ENCODE measurements at places on chromosomes 12 and 14.

DNA sequence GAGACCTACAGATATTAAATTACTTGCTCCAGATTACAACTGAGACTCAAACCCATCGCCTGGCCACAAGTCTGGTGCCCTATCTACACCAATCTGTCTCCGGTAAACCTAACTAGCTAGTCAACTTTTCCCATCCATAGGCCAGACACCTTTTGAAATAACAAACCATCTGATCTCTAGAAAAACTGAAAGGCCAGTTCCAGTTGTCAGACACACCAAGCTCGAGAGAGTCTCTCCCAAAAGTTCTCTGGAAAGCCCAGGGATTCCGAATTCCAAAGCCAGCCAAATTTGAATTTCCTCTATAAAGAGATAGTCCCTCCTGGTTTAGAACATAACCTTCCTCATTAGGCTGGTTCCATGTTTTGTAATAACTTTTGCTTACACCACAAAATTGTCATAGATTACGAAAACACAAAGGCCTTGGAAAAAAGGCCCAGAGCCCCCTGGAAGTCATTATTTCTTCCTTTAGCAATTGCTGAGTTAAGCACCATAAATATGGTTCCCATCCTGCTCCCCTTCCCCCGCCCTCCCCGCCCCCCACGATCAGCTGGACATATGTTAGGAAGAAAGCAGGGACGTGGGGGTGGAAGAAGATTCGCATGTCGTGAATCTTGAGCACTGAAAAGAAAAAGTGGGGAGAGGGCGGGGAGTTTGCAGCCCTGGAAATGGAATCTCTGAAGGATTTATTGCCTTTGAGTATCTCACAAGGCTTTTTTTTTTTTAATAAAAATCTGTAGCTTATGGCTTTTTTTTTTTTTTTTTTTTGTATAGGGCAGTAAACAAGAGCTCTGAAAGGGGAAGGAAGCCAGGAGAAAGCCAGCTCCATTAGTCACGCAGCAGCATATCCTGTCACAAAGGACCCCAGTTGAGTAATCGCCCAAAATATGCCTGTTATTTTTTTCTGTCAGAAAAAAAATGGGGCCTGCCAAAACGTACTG lies 110.4 kb downstream of the ZFP36L1 start:
- no peak for DNase-seq

GRCh38 chr14:20988717-20989470 lies 886 bp upstream of the METTL17 start:
- no peak for DNase-seq

DNA sequence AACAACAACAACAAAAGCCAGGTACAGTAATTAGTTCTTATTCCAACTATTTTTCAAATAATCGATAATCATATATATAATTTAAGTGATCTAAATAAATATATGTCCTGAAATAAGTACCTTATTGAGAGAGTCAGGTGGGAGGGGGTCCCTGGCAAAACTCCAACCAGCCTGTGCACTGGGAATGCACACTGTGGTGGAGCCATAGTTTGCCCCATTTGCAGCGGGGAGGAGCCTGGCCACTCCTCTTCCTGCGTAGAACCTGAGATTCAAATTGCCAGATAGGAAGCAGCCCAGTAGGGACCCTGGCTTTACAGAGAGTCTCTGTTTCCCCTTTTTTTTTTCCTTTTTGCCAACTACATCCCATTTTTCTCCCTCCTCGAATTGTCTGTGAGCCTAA lies 26.4 kb downstream of the CPNE8 start:
- DNase-seq: no peak

DNA sequence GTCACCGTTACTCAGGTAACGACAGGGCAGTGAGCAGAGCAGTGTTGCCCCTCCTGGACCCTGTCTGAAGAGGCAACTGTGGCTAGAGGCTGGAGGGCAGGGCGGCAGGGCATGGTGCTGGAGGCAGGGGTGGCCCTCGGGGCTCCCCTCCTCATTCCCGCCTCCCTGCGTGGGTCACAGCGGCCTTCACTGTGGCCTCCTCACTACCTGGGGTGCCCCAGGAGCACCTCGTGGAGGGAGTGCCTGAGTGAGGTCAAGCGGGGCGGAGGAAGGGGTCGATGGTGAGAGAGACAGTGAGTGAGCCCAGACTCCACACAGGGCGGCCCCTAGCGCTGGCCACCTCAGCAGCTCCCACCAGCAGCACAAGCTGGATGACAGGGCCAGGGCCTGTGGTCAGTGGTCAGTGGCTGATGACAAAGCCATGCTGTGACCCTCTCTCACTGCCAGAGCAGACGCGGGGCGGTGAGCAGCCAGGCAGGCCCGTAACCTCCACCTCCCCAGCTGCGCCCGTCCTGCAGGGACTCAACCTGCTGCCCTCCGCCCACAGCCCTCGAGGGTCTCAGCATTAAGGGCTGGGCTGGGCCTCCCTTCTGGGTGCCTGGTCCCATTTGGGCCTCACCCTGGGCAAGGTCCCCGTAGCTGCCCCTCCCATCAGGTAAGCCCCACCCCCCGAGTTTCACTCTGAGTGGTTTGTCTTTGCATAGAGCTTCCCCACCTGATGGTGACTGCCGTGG lies 17.8 kb downstream of the GPR132 start:
- DNase-seq: no peak

DNA sequence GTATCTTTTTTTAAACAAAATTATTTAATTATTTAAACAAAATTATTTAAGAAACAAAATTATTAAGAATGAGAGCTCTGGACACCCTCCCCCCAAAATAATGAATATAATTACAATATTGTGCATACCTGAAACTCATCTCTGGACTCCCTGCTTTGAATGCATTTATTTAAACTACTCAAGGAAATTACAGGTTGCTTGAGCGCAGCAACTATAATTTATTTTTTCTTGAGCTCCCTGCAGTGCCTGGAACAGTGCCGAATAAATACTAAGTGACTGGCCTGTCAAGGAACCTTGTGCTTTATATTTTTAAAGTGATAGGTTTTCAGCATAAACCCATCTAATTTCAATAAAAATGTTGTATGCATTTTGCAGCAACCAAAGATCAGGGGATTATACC lies 93.9 kb downstream of the KCNC2 start:
- DNase-seq: no peak

GRCh38 chr12:101501410-101501995 lies 26.4 kb downstream of the SPIC start:
- no peak for DNase-seq

DNA sequence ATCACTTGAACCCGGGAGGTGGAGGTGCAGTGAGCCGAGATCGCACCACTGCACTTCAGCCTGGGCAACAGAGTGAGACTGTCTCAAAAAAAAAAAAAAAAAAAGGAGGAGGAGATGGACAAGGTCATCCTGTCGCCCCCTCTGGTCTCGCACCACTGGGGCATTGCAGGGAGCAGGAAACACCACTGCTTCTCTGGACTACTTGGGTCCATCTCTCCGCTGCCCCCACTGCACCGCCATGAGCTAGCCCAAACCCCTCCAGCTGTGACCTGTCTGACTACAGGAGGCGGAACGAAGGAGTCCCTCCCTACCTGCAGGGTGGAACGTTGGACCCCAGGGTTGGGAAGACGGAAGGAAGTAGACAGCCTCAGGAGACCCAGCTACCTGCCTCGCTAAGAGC lies 18.2 kb upstream of the FAM222A start:
- DNase-seq: no peak

GRCh38 chr14:77026166-77026929 lies 2.2 kb downstream of the IRF2BPL start:
- DNase-seq: no peak

DNA sequence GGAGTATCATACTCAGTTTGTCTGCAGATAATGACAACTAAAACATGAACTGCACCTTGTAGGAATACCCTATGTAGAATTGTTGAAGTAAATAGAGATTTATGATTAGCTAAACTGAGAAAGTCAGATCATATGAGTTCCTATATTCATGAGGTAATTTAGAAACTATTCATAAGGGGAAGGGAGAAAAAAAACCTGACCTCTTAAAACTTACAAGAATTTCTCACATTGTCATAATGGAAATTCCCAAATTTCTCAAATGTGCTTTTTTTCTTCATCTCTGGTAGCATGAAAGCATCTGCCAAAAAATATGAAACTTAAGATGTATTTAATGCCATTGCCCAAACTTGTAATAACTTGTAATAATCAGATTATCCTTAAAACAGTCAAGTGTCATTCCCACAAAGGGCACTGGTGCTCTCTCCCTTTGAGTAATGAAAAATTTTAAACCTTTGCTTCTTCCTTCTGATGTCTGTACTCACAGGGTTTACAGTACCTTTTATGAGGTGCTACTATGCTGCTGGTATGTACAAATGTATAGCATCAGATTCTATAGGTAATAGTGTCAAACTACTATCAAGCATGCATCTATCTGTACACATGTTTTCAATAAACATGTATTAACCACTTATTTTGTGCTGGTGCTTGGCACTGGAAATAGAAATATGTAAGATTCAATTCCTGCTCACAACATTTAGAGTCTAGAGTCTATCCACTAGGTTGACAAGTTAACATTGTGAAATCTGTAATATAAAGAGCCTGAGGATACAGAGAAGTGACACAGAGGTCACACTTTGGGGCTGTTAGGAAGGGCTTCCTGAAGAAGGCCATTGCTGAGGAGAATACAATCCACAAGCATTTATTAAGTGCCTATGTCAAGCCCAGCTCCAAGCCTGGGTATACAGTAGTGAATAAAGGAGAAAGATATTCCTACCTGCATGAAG lies 17.4 kb upstream of the DRAM1 start:
- no peak for DNase-seq

DNA sequence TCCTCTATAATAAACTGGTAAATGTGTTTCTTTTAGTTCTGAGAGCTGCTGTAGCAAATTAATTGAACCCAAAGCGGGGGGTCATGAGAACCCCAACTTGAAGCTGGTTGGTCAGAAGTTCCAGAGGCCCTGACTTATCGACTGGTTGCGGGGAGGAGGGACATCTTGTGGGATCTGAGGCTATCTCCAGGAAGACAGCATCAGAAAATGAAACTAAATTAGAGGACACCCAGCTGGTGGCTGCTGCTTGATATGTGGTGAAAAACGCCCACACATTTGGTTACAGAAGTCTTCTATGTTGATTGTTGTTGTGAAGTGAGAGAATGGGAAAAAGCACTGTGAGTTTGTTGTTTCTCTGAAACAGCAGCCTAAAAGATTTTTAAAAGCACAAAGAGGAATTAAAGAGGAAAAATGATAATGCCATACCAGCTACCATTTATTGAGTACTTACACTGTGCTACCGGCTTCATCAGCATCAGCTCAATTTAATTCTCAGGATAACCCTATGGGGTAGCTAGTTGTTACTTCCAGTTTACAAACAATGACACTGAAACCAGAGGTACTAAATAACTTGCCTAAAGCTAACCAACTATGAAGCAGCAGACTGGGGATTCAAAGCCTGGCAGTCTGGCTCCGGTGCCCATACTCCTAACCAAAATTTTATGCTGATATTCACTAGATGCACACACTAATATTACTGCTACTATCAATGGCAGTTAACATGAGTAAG lies 24.3 kb downstream of the DDX24 start:
- no peak for DNase-seq

DNA sequence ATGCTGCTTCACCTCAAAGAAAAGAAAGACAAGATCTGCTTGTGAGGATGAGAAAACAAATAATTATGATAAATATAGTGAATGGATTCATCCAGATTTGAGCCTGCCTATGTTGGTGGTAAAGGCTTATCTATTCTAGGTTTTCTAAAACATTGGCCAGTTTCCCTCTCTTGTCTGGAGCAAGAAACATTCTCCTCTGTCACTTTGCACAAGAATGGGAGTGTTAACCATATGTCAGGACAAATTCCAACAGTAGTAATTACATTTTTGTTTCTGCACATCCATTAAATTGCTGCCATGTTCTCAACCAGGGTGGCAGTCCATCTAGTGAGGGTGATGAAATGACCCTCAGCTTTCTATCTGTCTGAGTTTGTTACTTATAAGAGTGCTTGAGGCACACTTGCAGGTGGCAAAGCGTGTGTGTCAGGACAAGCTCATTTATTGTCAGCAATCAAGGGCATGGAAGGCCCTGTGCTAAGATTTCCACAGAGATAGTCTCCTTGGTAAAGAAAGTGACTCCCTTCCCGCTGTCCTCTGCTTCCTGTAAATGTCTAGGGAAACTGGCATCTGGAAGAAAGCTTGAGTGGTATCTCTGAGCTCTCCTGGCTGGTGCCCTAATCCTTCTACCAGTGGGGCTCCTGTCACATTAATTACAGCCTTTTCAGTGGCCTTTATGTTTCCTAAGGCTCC lies 502.1 kb upstream of the FLRT2 start:
- no peak for DNase-seq

- peak; percentile 6 for DNase-seq
These were observed 61.6 kb upstream of the DAAM1 start for GRCh38 chr14:59126714-59127436.

- DNase-seq: no peak
These were observed 1.2 kb downstream of the PHETA1 start for GRCh38 chr12:111367661-111368221.

- no peak for DNase-seq
These were observed 15.5 kb upstream of the MLXIP start for GRCh38 chr12:122062832-122063693.

DNA sequence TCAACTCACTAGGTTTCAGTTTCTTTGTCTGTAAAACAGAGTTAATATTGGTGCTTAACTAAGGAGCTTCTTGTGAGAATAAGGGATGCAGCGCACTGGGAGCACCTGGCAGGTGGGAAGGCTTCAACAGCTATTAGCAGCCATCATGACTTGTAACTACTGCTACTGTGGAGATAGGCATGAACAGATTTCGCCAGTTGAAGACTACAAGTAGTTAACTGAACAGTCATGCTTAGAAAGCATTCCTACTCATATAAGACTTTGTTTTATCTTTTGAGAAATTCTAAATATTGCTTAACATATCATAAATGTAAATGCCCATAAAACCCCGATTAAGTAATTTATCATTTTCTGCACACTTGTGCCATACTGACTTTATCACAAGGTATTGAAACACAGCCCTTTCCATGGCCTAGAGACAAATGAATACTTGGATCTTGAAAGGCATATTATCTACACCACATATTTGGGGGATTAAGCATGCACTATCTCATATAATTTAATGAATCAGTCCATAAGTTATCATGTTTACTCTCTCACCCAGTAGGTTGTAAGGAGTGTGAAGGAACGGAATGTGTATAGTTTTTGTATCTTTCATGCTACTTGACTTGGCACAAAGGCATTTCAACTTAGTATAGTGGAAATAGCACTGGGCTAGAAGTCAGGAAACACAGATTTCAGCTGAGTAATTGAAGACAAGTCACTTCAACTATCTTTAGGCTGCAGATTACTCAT lies 16.1 kb downstream of the NTN4 start:
- no peak for DNase-seq

- no peak for DNase-seq
These were observed 510.7 kb downstream of the C12orf50 start for GRCh38 chr12:87518481-87518880.

All from T-helper 2 cell (primary cell).